Pons (tissue), 1 donor: ENCODE measurements at places on chromosomes 1 and 21.
A peak's percentile ranks its signal among the peaks of the same experiment; 100 is the strongest.

GRCh38 chr1:2208309-2209239 lies 14.0 kb upstream of the FAAP20 start:
- no peak for DNase-seq

DNA sequence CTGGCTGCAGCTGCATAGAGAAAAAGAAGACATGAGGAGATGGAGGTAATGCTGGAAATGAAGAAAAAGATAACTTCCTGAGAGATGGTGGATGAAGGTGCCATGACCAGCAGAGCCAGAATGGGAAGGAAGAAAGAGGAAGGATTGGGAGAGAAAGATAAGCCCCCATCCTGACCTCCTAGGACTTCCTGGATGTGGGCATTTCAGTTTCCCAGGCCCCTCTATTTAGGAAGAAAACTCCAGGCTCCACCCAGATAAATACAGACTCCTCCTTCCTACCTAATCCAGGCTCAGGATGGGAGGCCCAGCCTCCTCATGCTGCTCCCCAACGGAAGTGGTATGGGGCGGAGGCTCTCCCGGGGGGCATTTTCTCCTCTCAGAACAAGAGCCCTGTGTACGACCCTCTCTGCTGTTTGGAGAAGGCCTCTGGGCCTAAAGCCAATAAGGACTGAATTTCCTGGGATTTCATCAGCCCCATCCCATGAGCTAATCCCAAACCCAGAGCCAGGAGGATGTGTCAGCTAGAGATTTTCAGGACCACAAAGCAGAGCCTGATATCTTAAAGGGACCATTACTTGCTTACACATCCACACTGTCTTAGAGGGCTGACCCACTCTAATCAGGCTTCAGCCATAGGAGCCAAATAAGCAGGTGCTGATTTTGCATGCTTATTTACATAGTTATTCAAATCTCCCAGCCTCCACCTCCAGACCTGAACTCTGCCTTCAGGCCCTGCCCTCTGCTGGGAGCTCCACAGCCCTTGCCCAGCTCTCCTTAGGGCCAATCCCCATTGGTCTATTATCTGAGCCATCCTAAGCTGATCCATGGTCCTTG lies 5.1 kb upstream of the ARHGEF2 start:
- no peak for DNase-seq

GRCh38 chr1:205484985-205485967 lies 19.2 kb upstream of the CDK18 start:
- peak; percentile 83 for DNase-seq

DNA sequence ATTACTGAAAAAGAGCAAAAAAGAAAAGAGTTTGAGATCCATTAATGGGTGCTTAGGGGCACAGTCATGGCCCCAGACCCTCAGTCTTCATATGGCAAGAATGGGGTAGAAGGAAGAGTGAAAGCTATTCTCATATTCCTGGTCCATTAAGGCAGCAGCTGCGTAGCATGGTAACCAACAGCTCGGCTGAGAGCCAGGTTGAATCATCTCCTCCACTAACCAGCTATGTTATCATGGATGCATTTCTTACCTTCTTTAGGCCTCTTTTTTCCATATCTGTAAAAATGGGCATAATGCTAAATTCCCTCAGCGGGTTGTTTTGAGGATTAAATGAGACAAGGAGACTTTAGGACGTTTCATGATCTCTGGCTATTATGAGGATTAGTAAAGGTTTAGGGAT lies 15.0 kb upstream of the SARS1 start:
- no peak for DNase-seq

DNA sequence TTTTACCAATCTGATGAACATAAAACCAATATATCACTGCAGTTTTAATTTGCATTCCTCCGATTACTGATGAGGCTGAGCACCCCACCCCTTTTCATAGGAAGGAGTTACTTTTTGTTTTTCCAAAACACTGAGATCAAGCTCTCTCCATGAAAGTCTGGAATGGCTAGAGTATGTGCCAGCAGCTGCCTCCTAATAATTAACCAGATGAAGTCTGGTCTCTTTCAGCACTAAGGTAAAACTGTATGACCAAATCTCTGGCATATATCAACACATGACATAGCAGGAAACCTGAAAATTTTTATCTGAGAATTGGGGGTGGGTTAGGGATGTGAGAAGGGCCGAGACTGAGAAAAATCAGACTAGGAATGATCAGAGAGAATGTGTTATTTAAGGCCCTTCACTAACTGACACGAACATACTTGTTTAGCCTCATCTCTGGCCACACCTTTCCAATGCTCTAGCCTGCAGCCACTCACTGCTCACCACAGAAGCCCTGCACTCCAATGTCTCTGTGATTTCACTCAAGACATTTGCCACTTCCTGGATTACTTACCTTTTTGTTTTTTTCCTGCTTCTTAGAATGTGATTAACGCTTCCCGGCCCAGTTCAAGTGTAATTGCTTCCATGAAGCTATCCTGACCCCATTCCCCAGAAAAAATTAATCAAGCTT lies 34.7 kb downstream of the WASF2 start:
- no peak for DNase-seq

GRCh38 chr1:183163316-183163715 lies 22.7 kb upstream of the LAMC2 start:
- DNase-seq: no peak

- no peak for DNase-seq
These were observed 39.7 kb downstream of the ADARB1 start for GRCh38 chr21:45114072-45114471.

- no peak for DNase-seq
These were observed 18.6 kb upstream of the PAX7 start for GRCh38 chr1:18612073-18612472.

GRCh38 chr1:228818928-228819630 lies 83.8 kb downstream of the RHOU start:
- no peak for DNase-seq

DNA sequence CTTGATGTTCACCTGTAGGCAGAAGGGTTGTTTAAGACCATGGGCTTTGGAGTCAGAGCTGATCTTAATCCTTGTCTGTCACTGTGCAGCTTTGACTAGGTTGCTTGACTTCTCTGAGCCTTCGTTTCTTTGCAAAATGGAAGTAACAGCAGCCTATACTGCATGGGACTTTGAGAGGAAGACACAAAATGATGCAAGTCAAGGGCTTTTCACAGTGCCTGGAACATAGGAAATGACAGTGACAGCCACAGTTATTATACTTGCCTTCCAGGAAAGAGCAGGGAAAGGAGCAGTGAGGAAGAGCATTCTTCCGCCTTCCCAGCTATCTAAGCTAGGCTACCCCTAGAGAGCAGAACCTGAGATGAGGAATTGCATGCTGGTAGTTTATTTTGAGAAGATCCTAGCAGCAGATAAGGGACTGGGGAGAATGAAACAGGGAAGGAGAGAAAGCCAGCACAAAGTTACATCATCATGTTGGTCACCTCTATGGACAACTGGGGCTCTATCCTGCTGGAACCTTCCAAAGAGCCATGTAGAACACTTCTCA lies 3.1 kb downstream of the CSF3R start:
- no peak for DNase-seq

GRCh38 chr21:42107881-42108553 lies 36.9 kb downstream of the UMODL1 start:
- DNase-seq: no peak

DNA sequence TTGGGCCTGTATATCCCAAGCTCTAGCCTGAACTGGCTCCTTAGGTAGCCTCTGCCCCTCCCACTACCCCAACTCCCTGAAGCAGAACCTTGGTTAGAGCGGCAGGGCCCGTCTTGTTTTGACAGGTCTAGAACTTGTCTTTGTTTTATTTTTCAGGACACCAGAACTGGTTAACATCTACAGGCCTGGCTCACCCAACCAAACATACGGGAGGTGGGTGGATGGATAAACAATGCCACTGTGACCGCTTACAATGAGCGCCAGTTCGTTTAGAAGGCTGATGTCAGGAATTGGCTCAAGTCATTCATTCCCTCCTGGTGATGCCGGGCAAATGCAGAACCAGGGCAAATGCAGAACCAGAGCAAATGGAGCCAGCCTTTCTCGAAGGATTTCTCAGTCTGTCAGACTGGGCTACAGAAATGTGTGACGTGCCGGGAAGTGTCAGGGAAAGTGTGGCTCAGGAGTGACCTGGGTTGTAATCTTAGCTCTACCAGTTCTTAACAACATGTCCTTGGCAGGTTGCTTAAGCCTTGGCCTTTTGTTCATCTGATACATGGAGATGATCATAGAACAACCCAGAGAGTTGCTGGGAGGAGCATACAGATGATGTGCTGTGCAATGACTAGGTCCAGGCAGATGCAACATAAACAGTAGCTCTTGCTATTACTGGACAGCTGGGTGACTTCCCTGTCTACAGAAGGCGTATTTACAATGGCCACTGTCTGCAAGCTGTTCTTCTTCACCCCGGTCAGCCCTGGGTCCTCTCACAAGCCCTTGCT lies 30.5 kb upstream of the BTG2 start:
- peak; percentile 97 for DNase-seq

DNA sequence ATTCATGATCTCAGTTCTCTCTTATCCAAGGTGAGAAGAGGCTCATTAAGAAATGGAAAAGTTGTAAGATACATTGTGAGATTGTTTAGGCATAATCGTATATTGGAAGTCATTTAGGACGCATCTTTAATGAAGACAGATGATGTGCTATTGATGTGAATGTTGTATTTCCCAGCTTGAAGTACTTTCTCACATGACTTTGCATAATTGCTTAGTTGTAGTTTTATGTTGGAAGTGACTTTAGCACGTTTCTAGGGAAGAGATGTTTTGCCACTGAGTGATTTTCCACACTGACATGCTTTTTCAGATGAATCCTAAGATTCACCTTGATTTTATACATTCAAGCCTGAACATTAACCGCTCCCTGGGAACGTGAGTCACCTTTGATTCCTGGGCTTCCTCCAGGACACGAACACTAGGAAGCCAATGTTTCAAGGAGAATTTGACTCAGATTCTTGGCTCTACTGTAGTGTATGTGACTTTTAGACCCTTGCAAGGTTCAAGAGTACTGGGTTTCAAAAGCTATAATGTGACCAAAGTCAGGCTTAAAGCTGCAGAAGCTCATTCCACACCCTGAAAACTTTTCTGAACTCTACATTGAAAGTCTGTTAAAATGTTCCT lies 27.9 kb downstream of the ANGEL2 start:
- no peak for DNase-seq

GRCh38 chr1:32232558-32233304 lies 10.5 kb downstream of the EIF3I start:
- DNase-seq: no peak

GRCh38 chr21:34650861-34651431 lies 17.8 kb upstream of the CLIC6 start:
- DNase-seq: no peak

GRCh38 chr1:218804014-218804785 lies 369.5 kb upstream of the LYPLAL1 start:
- no peak for DNase-seq

GRCh38 chr1:33792216-33792615 lies 71.7 kb upstream of the HMGB4 start:
- no peak for DNase-seq

DNA sequence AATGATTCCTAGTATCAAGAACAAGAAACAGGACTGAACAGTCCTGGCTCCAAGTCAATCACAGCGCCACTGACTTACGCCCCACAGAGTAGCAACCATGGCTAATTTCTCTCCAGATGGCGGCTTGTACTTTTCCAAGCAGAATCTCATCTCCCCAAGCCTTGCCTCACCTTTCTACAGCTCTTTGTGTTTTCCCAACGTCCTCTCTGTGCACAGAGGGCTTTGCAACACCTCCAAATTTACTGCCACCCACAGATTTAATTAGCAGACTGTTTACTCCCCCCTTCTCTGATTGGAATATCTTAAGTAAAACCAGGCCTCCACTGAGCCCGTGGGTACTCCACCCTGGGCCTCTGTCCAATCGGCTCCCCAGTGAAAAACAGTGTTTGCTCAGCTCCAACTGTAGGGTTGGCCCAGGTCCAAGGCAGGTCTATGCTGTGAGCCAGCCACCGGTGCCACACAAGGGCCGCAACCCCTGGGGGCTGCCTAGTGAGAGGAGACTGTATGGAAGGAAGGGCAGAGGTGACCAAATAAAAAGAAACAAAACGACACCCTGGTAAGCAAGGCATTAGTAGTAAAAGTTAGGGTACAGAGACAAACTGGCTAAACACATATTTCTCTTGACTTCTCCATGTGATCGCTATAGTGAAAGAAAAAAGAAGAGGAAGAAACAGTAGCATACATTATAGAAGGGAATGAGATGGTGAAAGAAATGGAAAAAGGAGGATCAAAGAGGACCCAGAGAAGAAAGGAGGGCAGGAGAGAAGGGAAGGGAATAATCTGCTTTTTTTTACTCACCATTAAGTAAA lies 128.4 kb upstream of the SOD1 start:
- peak; percentile 30 for DNase-seq

- DNase-seq: no peak
These were observed 247.6 kb downstream of the TGFB2 start for GRCh38 chr1:218592688-218593087.

DNA sequence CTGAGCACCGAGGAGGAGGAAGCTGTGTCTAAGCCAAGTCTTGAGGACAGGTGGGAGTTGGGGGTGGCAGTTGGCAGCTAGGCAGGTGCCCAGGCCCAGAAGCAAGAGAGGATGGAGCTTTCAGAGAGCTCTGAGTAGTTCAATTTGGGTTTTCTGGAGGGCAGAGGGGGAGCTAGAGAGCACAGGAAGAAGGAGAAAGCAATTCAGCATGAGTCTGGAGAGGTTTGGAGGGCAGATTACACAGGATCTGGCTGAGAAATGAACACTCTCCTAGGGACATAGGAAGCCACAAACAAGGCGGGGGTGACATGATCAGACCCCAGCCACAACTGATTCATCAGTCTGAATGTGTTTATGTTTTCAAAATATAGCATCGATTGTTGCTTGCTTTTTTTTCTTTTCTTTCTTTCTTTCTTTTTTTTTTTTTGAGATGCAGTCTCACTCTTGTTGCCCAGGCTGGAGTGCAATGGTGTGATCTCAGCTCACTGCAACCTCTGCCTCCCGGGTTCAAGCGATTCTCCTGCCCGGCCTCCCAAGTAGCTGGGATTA lies 23.8 kb downstream of the PTPRF start:
- DNase-seq: no peak

- DNase-seq: no peak
These were observed 11.0 kb upstream of the ZNF691 start for GRCh38 chr1:42835422-42835821.

DNA sequence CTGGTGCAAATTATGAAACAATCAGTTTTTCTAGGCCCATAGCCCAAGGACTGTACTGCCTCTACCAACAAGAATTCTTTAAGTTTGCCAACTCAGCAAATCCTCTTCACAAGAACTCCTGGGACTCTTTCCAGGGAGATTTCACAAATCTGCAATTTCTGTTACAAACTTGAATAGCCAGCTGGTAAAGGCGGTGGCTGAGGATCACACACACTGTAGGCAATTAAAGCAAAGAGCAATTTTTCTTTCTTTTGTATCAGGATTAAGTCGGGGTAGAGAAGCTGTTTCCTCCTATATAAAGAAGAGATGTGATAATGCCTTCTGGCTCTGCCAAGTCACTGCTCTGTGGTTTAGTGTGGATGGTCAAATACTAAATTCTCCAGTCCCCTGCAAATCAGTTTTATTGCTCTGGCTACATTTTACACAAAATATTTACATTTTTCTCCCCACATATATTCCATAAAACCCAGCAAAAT lies 1.7 kb downstream of the ALDH9A1 start:
- peak; percentile 68 for DNase-seq
